ENCODE measurements at places on chromosomes 13 and 19. TPM values are rescaled to one million over a fixed set of nuclear protein-coding genes. Genes with fewer than 3 reads are reported as not detected.

GRCh38 chr19:55658846-55659459 is 4.1 kb downstream of the U2AF2 start:
- DNase-seq: no peak

The GRK1 gene
- total RNA-seq: not detected

The PSG7 gene
- total RNA-seq: not detected

- DNase-seq: no peak
These were observed 28.6 kb downstream of the WDFY2 start for GRCh38 chr13:51612867-51613266.

GRCh38 chr19:33125929-33126388 is 6.0 kb upstream of the WDR88 start:
- DNase-seq: peak; percentile 84

DNA sequence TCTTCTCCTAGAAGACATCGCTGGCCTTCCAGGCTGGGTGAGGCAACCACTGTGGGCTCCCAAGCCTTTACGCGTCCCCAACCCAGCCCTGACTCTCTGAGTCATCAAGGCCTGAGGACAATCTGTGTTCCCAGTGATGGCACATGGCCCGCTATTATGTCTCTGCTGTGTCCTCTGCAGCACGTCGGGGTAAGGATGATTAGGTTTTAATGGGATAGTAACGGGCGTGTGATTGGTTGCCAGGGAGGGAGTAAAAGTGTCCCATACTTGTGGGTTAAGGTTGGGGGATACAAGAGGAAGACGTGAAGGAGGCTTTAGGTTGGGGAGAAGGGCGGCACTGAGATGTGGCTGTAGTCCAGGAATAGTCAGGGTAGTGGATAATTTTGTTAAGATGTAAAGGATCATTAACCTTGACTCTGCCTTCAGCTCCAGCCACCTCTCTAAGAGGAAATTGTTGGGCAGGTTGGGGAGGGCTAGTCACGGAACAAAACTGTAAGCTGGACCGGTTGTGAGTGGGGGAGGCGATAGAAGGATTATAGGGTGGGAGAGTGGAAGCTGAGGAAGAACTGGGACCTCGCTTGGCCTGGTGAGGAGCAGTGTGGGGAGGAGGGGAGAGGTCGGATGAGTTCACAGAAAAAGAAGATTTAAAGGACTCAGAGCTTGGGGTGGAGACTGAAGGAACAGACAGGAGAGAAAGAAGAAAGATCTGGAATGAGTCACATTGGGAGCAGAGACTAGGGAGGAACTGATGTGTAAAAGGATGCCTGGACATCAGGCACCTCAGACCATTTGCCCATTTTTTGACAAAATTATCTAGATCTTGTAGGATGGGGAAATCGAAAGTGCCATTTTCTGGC is 27.9 kb upstream of the IGFL1 start:
- no peak for DNase-seq

DNA sequence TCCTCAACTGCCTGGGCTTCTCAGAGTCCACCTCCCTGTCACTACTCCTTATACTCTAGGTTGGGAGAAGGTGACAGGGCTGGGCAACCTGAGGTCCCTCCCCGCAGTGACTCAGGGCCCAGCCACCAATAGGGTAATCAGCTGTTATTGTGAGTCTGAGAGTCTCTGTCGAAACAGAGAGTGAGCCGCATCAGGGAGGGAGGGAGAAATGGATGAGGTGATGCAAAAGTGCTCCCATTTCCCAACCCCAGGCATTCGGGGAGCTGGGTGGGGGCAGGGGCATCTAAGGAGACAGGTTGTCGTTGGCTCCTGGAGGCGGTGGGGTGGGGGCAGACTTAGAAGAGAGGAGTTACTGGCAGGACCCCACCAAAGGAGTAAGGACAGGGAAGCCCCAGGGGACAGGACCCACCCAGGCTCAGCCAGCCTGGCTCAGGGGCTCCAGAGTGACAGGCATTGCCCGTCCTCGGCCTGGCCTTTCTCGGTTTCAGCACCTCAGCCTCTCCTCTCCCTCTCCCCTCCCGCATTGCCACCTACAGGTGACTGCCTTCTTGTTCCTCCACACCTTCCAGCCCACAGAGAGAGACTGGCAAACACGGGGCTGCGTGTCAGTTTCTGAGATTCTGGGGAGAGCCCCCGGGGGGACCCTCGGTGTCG is at the start of gene DMKN:
TSS of gene DMKN (minus strand) at position 22 of the 654 bp plus-strand sequence. CDS start 174 bp downstream, outside the sequence.
- DNase-seq: no peak

DNA sequence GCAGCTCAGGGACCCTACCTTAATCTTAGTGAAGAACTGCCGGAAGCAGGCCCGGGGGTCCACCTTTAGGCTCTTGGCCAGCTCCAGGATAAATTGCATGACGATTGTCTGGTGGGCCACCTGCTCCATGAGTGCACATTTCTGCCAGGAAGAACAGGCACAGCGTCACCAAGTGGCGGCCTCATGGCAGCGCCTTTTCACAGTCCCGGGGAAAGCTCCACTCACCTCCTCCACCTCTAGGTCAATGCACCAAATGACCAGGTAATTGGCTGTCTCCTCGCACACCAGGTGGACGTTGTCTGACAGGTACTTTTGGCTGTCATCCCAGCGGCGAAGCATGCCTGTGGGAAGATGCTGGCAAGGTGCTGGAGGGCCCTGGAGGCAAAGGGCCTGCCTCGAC is 8.3 kb downstream of the CDC37 start:
- DNase-seq: no peak

GRCh38 chr13:50152655-50153309 is 137.5 kb downstream of the KCNRG start:
- DNase-seq: no peak

DNA sequence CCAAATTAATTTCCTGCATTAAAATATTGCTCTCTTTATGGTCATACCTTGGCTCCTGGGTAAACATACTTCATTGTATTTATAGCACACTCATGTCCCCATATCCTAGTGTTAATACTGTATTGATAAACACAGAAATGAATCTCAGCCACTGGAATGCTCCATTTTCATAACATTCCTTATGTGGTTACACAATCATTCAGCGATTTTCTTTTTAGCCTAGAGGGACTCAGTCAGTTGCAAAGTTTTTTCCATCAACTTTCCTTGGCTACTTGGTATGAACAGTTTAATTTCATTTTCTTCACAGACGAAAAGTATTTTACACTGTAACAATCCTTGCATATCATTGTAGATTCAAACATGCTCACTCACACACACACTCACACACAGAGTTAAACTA is 471.5 kb downstream of the FGF14 start:
- no peak for DNase-seq

The MED29 gene
- total RNA-seq: 45.9 TPM

DNA sequence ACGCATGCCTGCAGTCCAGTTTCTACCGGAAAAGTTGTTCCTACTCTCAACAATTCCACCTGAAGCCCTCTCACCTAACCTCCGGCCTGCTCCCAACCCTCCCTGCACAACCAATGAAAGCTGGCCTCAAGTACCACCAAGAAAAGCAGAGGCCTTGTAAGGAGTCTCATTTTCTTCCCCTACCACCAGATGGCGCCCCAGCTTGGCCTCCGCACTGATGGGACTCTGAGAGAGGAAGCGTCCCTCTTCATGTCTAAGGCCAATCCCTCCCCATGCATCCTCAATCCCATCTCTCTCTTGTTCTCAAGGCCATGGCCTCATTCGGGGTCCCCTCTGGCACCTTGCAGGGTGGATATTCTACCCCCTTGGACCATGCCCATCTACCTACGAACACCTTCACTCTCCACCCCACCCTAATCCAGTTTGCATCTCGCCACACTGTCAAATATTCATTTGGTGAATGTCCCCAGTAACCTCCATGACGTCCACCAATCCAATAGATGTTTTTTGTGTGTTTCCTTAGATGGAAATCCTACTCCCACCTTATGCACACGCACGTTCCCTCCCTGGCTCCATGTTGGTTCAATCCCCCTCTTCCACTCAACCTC is 412.8 kb downstream of the ZNF536 start:
- peak; percentile 61 for DNase-seq

DNA sequence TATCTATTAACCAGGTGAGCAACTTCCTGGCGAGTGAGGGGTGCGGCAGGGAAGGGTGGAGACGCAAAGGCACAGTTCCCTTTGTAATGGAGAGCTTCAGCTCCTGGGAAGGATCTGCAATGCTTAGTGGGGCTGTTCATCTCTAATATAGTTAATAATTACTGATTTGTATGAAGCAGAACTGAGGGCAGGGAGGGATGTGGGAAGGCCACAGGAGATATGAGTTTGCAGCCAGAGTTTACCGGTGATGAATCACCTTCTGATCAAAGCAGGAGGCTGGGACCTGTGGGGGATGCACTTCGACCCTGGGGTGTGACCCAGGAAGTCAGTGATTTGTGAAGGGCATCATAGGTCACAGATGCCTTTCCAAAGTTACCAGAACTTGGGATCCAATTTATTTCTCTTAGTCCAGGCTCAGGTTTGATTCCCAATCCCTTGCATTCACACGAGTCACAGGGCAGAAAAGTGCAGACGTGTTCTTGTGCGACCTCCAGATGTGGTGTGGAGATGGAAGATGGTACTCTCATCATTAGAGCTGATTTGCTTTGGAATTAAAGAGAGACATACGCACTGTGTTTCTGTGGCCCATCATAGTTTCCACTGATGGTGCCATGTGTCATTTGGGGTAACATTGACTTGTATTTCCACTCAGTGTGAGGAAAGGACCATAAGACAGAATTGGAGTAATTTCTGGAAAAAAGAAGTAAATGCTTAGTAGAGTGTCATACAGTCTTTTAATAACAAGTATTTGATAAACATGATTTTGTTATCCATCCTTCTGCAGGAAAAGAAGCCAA is 55.0 kb downstream of the LRCH1 start:
- DNase-seq: no peak

GRCh38 chr19:46287585-46287984 is 9.3 kb upstream of the HIF3A start:
- no peak for DNase-seq

DNA sequence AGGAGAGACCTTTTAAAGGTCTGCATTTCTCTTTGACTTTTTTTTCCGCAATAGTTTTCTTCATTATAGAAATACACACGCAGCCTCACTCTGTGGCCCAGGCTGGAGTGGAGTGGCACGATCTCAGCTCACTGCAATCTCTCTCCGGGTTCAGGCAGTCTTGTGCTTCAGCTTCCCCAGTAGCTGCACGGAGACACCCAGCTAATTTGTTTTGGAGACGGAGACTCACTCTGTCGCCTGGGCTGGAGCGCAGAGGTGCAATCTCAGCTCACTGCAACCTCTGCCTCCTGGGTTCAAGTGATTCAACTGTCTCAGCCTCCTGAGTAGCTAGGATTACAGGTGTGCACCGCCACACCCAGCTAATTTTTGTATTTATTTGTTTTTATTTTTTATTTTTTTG is 11.7 kb upstream of the MKNK2 start:
- no peak for DNase-seq

- DNase-seq: no peak
These were observed 17.6 kb downstream of the RANBP3 start for GRCh38 chr19:5960005-5961001.

The ZNF30 gene
- 2.7 TPM for total RNA-seq

The PCDH20 gene
- not detected for total RNA-seq

- no peak for DNase-seq
These were observed 44.8 kb downstream of the SIPA1L3 start for GRCh38 chr19:37951816-37952210.

GRCh38 chr13:96011291-96011872 is 41.8 kb downstream of the UGGT2 start:
- DNase-seq: no peak

- no peak for DNase-seq
These were observed 14.8 kb upstream of the CACNA1A start for GRCh38 chr19:13521066-13521465.

DNA sequence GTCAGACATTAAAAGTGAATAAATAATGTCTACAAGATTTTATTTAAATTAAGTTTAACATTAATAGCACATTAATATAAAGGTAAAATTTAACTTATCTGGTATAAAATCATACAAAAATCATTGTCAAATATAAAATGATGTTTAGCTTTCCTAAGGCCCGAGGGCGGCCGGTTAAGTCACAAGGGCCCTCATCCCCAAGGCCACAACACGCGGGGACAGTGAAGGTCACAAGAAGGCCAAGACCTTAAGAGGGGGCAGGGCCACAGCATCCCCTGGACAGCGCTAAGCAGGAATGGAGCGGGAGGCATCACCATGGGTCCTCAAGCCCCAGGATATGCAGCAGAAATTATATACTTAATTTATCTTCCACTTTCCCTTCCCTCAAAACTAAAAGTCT is 62.7 kb upstream of the ZNF85 start:
- no peak for DNase-seq

The CLEC17A gene
- 1.5 TPM for total RNA-seq

The VRK3 gene
- 82.7 TPM for total RNA-seq

- DNase-seq: no peak
These were observed 55.2 kb upstream of the UQCRFS1 start for GRCh38 chr19:29268103-29268502.

The SIGLEC11 gene
- total RNA-seq: 0.40 TPM

GRCh38 chr19:7915250-7916102 is 846 bp downstream of the TGFBR3L start:
- DNase-seq: no peak

DNA sequence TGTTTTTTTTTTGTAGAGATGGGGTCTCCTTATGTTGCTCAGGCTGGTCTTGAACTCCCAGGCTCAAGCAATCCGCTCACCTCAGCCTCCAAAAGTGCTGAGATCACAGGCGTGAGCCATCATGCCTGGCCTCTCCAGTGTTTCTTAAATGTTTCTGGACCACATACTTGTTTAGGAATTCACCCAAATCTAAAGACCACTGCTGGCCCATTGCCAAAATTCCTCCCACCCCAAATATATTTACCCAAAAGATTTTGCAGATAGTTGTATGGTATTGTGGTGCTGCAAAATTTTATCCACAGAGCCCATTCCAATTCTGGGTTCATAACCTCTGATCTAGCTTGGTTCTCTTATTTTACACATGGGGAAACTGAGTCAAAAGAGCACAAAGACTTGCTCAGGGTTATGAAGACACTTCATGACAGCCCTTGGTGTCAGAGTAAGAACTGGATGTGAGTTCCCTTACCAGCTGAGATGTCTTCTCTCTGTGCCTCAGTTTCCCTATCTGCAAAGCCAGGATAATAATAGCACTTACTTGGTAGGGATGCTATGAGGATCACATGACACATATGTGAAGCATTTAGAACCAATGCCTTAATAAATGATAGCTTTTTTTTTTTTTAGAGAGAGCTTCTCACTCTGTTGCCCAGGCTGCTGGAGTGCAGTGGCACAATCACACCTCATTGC is 10.9 kb downstream of the NFILZ start:
- no peak for DNase-seq

The TNFRSF19 gene
- total RNA-seq: 0.60 TPM

The BST2 gene
- 84.8 TPM for total RNA-seq

GRCh38 chr13:20547479-20547908 is 19.5 kb upstream of the IFT88 start:
- DNase-seq: no peak

GRCh38 chr13:37375724-37376123 is 222.8 kb downstream of the POSTN start:
- DNase-seq: no peak

- no peak for DNase-seq
These were observed 1.5 kb upstream of the GRWD1 start for GRCh38 chr19:48444129-48444935.
